ENCODE measurements at places on chromosomes 1 and 21.
A peak's percentile ranks its signal among the peaks of the same experiment; 100 is the strongest.

DNA sequence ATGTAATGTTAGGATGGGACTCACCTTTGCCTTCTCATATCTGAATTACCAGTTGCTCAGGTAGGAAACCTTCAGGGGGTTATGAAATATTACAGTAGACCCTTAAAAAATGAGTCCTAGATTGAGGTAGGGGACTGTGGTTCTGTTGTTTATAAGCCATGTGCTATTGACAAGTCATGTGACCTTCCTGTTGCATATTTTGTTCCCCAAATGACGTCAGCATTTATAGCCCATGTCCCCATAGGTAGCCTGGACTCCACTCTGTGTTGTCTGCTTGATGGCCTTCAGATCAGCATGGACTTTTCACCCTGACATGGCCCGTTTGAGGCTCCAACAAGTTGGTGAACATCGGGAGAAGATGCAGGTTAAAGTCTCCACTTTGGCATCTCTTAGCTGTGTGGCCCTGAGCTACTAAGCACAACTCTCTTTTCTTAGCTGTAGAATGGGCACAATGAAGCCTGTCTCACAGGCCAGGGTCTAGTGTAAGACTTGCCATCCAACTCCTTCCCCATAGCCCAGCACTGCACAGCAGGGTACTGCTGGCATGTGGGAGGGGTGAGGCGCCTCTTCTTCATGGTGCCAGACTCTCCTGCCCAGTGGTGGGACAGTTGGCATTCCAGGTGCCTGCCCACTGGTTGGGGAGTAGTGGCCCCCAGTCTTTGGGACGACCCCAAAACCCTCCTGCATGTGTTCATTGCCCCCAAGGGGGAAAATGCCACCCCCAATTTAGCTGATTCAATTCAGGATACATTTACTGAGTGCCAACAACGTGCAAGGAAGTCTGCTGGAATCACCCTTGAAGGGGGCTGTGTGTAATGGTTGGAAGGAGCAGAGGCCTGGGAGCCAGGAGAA is 36.1 kb upstream of the TTC22 start:
- DNase-seq, result no peak

GRCh38 chr1:158045639-158046038 is 52.2 kb downstream of the KIRREL1 start:
- no peak for DNase-seq

DNA sequence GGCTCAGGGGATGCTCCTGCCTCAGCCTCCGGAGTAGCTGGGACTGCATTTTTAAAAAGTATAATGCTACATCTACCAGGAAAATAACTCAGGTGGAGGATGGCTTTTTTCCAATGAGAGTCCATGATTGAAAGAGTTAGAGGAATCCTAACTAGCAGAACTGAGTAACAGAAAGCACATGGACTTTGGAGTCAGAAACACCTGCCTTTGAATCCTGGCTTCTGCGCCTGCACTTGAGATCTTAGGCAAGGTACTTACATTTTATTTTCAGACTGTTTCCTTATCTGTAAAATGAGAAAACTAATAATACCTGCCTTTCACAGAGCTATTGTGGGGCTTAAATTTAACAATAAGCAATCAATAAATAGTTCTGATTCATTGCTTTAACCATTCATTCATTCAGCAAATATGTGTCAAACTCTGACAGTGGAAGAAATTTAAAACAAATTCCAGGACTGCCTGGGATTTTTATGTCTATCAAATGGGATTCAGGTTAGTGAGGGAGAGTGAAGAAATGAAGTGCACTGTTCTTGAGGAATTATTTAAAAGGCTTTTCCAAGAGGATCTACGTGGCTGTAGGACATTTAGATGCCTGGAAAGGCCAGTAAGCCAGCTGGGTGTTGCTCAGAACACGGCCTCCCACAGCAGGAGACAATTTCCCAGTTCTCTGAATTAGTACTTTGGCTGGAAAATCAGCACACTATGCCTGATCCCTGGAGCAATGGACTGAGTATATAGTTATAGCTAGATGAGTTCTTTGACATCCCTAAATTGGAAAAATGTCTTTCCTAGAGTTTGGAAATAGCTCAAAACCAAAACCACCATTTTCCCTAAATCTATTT is 12.8 kb upstream of the LBR start:
- no peak for DNase-seq

DNA sequence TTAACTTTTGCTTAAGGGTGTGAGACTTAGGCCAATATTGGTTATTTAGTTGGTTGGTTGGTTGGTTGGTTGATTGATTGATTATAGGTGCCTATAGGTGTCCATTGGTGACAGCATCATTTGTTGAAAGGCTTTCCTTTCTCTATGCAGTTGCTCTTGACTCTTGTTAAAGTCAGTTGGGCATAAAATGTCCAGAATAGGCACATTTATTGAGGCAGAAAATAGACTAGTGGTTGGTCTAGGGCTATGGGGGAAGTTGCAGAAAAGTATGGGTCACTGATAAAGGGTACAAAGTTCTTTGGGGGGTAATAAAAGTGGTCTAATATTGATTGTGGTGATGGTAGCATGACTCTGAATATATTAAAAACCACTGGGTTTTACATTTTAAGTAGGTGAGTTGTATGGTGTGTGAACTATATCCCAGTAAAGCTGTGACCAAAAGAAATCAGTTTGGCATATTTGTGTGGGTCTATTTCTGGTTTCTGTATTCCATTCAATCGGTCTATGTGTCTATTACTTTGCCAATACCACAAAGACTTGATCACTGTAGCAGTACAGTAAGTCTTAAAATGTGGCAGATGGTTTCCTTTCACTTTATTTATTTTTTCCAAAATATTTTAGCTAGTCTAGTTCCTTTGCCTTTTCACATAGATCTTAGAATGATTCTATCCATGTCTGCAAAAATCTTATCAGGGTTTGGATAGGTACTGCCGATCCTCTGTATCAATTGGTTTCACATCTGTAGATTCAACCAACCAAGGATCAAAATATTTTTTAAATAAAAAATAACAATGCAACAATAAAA is 63.0 kb downstream of the ATP1A1 start:
- no peak for DNase-seq

GRCh38 chr1:175742790-175743459 is 470 bp downstream of the TNR start:
- DNase-seq, result peak; percentile 81

DNA sequence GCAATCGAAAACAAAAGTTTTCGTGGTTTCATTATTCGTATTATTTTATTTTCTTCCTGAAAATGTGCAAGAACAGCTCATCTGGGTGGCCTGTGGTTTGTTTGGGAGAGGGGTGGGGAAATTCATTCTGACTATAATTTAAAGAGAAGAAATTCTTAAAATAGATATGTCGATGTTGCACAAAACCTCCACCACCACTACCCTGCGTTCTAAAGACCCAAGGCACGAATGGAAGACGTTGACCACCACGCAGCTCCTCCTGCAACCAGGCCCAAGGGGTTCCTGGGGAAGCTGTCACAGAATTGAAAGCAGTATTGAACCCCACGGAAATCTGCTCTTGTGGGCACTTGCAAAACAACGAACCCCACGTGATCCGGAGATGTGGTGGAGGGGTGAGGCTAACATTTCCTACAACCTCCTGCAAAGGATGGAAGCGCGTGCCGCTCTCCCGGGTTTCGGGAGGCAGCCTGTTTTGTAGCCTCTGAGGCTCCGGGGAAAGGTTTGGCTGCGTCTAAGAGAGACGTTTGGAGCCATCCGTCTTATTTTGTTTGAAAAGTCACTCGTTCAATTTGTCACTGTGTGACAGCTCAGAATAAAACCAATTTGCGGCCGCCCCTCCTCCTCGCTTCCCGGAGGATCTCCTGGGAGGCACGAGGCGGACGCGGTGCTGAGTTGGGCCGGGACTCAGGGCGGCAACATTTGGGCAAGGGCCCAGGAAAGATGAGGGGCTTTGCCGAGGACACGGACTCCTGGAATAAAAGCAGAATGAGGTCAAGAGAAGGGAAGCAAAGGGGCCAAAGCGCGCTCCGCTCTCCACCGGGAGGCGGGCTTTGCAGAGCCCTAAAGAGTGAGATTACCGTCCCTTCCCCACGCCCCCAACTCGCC is 810 bp upstream of the HLX start:
- DNase-seq, result no peak

DNA sequence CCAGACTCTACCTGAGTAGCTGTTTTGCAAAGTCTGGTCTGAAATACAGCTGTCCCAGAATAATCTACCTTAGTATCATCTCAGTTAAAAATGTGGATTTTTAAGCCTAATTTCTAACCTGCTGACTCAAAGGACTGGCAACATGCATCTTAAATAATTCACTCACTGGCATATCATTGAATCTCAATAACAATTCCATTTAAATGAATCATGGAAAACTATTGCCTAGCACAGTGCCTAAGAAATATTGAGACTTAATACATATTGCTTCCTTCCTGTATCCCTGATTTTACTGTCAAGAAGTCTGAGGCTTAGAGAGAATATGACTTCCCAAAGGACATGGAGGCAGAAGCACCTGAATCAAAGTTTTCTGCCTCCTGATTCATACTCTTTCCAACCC is 3.1 kb downstream of the CCDC190 start:
- DNase-seq, result no peak

Data from NCI-H526 treated with DMSO at 0.1 percent for 48 hours (cell line).